OCI-M1 (cell line): ENCODE measurements at places on chromosomes 11 and 22.

DNA sequence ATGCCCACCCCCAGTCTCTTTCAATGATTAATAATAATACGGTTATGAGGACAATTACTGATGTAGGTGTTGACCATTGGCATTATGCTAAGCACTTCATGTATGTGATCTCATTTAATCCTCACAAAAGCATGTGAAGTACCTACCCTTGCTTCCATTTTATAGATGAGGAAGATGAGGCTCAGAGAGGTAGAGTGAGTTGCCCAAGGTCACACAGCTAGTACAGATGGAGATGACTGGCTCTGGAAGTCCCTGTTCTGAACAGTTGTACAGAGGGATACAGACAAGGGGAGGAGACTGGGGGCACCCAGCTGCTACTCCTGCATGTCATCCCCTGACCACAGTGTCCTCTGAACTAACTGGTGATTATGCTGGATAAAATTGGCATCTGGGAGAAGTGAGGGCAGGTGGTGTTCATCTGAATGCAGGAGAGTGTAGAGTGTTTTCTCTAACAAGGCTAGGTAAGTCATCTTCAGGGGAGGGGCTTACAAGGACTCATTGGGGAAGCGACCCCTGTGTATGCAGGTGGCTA lies 43.2 kb downstream of the KIAA1671 start:
- no peak for DNase-seq

DNA sequence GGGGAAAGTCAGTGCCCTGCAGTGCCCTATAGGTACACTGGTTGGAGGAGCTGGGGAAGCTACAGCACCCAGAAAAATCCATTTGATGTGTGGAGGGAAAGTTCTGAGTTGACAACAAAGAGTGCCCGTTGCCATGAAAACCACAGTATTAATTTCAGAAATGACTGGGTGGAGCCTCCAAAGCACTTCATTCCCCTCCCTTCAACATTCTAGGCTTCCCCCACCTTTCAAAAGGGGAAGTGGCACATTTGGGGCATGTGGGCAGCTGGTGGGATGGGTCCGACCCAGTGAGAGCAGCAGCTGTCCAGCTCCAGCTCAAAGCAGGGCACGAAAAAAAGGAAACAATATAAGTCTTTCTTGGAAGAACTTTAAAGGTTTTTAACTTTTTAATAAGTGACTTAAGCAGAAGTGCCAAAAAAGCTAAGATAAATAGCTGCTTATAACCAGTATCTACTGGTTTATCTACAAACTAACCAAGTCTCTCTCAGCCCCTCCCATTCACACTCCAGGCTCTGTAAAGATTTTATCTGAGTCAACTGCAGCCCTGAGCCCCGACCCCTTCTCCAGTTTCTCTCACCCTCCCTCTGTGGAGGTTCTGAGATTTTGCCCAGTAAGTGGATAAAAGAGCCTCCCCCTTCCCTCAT lies 9.0 kb upstream of the AHNAK start:
- DNase-seq: peak; percentile 90

- DNase-seq: no peak
Observed at GRCh38 chr11:69696749-69697468, 6.9 kb downstream of the FGF19 start.

- DNase-seq: no peak
Observed at GRCh38 chr22:44424867-44425693, 73.0 kb downstream of the RTL6 start.

DNA sequence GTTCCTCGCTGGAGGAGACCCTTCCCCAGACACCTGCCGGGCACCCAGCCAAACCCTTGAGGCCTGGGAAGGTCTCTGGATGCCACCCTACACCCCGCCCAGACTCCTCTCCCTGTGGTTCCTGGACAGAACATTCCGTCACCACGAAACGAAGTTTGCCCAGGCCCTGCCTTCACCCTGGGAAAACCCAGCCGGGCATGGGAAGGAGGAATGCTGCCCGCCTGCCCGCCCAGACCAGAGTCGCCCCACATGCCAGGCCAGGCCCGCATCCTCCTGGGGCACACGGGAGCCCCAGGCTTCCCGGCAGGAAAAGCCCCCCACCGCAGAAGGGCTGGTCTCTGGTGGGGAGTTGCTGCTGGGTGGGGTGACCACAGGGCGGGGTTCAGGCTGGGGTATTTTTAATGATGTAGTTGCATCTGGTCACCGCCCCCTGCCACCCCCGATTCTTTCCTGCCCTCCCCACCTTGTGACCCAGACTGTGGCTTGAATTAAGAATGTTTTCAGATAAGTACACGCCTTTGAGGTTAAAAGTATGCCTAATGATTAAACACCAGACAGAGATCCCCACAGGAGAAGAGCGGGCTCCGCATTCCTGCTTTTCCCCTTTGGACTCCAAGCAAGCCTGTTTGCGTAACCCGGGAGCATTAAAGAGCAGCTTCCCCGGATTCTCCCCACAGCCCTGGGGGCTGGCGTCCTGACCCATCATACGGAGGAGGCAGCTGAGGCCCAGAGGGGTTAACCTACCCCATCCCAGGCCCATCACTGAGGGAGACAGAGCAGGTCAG lies 44.6 kb upstream of the PPARA start:
- DNase-seq: no peak

- no peak for DNase-seq
Observed at GRCh38 chr22:31768422-31769059, 14.7 kb downstream of the DEPDC5 start.

GRCh38 chr11:71336996-71337754 lies 84.8 kb upstream of the SHANK2 start:
- DNase-seq: no peak

DNA sequence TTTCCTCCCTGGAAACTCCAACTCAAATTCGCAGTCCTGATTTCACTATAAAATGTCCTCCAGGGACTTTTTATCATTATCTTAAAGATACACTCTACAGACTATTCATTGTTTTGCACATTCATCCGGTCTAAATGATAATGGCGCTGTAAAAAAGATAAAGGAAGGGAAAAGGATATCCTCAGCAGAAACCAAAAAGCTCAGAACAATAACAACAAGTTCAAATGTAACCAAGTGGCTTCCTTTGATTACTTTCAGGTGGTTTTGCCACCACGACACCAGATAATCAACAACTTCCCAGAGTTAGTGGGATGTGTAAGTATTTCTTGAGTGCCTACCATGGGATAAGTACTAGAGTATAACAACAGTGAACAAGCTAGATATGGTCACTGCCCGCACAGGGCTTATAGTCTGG lies 26.3 kb downstream of the PRCP start:
- peak; percentile 63 for DNase-seq

DNA sequence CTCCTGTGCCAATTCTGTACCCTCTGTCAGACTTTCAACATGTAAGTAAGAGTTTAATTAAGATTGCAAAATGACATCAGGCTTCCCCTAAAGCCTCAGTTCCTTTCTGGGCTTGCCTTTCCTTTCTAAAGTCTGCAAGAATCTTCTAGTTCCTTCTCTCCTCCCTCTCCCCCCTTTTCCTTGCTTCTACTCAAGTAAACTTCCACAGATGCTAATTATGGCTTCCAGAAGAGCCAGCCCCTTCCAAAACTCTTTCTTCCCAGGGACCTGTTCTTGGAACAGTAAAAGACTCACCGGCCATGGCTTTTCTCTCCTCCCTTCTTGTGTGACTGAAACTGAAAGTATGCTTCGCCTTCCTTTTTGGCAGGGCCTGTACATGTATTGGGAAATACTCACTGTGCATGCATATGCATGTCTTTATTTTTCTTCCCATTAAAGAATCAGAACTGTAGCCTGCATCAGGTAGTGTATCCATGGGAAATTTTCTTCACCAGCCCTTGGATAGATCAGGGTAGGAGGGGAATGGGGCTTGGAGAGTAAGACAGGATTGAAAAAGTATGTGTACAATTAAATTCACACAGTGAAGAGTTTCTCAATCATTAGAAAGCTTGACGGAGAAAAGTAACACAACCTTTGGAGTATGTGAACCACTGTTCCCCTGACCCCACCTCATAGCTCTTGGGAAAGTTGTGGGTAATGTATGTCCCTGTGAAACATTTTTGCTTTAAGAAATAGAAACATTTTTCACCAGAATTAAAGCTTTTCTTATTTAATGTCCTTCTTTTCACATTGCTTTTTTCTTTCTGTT lies at the start of gene CASP1:
Gene CASP1 (minus strand): TSS at position 332 of the 808 bp plus-strand sequence. CDS start 31 bp downstream, at position 301.
- DNase-seq: peak; percentile 48

GRCh38 chr22:50730013-50730891 lies 7.8 kb upstream of the ACR start:
- DNase-seq: no peak

DNA sequence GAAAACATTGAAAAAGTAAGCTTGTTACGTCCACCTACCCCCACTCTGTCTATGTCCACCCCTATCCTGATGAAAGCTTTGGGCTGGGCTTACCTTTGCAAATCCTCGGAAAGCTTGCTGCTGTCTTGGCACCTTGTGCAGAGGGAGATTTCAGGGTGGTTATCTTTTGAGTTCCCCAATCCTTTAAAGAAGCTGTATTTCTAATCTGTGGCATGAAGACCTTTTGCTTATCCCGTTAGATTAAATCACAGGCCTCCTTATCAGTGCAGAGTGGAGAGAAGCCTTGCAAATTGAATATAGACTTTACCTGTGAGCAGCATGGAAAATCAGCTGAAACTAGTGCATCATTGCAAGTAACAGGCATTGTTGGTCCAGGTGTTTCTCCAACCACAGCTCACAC lies 580.6 kb upstream of the ANO5 start:
- no peak for DNase-seq

DNA sequence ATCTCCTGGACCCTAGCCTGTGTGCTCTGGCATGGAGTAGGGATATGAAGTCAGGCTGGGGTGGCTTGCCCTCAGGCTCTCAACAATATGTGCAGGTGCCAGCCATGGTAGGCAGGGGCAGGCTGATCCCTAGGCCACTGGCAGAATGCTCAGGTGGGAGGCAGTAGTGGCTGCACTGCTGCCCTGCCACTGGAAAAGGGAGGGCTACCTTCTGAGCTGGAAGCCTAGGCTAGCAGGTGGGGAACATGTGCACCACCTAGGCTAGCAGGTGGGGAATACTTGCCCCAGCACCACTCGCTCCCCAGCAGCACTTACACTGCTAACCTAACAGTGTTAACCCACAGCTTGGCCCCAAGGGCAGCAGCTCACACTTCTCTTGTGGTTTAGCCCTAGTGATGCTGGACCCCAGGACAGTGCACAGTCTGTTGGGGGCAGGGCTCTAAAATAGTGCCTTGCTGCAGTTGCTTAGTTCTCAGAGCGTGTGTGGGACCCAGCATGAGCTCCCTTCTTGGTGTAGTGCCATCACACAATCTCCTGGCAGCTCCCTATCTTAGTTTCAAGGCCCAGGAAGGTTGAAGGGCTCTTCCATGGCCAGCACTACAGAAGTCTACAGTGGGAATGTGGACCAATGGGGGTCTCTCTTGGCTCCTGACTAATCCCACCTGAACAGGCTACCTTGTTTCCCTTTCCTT lies 130.8 kb downstream of the FCHSD2 start:
- DNase-seq: no peak

DNA sequence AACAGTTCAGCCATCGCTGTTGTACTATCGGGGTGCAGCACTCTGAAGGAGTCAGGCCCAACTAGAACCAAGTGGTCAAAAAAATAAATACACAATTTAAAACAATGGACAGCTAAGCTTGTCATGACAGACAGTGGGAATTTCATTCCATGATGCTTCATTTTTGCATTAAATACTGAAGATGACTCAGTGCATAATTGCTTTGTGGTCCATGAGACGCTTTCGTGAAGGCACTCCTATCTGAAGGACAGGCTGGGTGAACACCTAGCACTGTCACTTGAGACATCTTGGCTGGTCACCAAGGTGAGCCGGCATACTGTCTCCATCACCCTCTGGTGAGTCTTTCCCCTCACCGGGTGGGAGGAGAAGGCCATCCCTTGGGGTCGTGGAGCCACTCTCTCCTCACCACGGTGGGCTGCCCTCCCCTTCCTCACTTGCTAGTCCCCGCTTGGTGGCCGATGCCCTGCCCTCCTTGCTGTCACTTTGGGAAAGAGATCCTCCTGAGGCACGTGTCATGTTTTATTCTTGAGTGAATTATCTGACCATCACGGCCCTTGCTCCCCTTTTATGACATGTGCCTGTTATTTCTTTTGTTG lies 4.9 kb upstream of the TESMIN start:
- DNase-seq: no peak

- no peak for DNase-seq
Observed at GRCh38 chr11:128098781-128099180, 488.6 kb downstream of the ETS1 start.

GRCh38 chr11:23604966-23605365 lies 744.7 kb upstream of the CCDC179 start:
- no peak for DNase-seq

GRCh38 chr22:37982938-37983859 lies 1.2 kb downstream of the SOX10 start:
- DNase-seq: no peak

GRCh38 chr22:20141186-20142077 lies 9.4 kb downstream of the CCDC188 start:
- DNase-seq: no peak

GRCh38 chr11:20672575-20672974 lies 3.2 kb downstream of the NELL1 start:
- DNase-seq: peak; percentile 9
